ENCODE measurements at places on chromosomes 1 and 21.

DNA sequence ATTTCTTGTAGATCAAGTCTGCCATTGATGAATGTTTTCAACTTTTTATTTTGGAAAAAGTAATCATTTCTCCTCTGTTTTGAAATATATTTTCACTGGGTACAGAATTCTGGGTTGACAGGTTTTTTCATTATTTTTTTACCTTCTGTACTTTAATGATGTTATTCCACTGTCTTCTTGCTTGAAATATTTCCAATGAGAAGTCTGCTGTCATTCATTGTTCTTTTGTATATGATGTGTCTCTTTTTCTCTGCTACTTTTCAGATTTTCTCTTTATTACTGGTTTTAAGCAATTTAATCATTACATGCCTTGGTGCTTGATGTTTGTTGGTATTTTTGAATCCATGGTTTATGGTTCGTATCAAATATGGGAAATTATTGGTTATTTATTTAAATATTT is 22.4 kb upstream of the FOXO6 start:
- no peak for DNase-seq

DNA sequence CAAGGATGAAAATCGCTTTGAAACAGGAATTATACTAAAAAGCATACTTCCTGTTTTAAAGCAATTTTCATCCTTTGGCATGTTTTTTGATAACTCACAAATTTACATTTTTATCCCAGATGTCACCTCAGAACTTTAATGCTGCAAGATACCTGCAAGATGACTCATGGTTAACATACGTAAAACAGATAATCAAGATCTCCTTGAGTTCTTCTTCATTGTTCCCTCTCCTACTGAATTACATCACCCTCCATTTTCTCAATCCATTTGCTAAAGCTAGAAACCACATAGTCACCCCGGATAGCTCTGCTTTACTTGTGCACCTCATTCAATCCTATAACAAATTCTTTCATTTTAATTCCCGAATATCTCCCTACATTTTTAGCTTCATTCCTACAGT is 1114.2 kb downstream of the PLA2G4A start:
- DNase-seq = peak; percentile 46

- DNase-seq = peak; percentile 39
These were observed 24.4 kb upstream of the CLDN14 start for GRCh38 chr21:36504067-36505058.

DNA sequence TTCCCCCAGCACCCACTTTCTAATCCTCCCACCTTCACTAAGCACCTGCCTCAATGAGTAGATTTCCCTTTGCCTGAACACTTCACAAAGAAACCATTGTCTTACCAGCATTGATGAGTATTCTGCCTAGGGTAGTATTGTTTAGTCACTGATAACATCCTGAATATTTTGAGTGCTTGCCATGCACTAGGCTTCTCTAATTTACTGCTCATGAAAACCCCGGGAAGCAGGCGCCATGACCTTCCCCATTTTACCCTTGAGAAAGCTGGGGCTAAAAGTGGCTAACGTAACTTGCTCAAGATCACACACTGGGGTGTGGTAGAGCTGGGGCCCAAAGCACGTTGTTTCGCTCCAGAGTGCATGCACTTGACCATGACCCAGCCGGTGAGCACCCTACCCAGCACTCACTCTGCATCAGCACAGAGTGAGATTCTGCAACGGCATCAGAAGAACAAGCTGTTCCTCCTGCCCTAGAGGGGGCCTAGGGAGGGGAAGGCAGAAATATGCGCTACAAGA is 10.6 kb upstream of the F3 start:
- DNase-seq = no peak

- DNase-seq = no peak
These were observed 17.9 kb upstream of the ATP6V1G3 start for GRCh38 chr1:198558402-198558801.

DNA sequence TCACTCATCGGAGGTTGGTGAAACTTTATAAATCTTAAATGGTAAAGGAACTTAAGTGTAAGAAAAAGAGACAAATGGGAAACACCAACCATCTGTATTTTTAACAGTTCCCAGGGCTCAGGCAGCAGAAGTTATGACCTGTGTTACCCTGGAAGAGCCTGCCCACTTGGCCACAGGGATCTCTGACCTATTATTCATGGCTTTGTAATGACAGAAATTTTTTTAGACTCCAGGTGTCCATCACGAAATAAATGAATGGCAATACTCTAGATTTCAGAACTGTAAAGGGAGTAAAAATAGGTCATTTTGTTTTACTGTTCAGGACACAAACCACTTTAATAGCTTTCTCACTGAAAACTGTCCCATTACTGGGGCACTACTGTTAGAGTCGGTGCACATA is 389.8 kb downstream of the VAV3 start:
- DNase-seq = no peak

DNA sequence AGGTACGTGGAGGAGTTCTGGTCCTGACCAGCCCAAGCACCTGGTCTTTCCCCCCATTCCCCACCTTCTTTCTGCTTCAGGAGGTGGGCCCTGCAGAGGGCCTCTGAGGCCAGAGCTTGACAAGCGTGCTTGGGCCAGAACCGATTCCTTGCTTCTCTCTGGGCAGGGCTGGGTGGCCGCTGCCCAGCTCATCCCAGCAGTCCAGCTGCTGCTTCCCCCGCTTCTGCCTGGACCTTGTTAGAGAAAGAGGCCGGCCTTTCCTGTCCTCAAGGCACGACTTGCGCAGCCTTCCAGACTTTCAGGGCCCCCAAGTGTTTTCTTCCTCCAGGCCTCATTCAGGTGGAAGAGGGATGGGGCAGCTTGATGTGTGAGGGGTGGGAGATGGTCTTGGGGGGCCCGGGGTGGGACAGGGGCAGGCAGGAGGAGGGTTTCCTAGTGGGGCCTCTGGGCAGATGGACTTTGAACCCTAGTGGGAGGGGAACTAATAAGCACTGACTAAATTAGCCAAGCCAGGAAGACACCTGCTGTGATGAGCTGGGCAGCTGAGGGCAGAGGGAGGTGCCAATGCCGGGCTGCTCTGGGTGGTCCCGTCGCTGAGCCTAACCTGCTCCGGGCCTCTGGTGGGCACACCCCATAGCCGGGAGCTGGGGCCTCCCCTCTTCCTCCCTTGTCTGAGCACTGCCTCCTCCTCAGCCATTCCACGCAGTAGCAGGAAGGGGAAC is 36.5 kb downstream of the ARHGEF10L start:
- DNase-seq = no peak

- no peak for DNase-seq
These were observed 57.1 kb downstream of the EVA1C start for GRCh38 chr21:32469628-32470027.

- no peak for DNase-seq
These were observed 115.2 kb downstream of the LRRC40 start for GRCh38 chr1:70090141-70090540.

DNA sequence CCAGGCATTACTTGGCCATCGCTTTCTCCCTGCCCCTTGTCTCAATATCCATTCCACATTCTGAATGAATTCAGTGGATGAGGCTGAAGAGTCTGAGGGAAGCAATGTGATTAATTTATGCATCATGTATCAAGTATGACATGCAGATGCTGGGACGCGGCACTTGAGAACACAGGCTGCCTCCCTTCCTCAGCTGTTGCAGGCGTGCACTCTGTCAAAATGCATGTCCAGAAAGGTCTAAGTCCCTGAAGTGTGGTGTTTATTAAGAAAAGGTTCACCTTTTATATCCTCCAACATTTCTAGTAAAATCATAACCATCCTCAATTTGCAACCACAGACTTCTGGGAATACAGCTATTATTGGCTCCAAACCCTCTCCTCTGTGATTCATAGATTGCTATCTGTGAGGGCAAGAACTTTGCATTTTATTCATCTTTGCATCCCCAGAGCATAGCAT is 22.6 kb upstream of the RAB3GAP2 start:
- DNase-seq = no peak

DNA sequence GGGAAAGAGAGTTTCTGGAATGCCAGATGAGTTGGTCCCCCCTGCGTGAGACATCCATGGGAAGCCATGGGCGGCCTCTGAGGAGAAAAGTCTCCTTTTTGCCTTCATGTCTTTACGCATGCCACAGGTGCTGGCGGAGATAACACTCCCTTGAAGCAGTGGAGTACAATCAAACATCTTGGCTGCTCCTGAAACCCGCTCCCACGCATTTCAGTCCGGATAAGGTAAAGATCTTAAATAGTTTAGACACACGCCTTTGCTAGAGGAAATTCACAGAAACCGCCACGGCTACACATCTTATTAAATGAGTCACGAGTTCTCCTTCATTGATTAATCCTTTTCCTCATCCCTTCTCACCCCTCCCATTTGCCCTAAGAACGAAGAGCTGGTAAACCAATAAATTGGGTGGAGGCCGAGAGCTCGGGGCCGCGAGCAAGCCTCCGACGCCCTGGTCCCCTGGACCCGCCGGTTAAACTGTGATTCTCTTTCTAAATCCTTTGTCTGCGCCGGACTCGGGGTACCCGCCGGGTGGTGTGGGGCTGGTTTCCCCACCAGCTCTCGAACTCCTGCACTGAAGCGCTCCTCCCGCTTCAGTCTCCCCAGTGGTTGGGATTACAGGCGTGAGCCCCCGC is 6.6 kb upstream of the ZNF669 start:
- peak; percentile 37 for DNase-seq

- DNase-seq = no peak
These were observed 94.6 kb upstream of the ZBTB18 start for GRCh38 chr1:243956450-243956849.

GRCh38 chr1:210907251-210907805 is 226.6 kb downstream of the KCNH1 start:
- no peak for DNase-seq

DNA sequence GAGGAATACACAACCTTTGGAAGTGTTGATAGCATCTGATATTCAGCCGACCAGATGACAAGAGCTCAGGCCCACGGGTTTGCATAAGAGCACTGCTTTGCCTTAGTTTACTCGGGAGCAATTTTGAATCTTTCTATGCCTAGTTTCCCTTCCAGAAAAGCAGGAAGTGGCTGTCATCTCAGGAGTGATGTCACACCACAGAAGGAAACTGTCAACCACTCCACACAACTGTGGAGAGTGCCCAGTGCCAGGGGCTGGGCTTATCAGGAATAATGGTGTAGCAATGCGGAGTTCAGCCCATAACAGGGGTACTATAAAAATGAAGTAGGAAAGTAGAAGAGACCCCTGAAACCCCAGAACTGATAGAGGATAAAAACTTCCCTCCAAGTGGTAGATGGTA is 28.4 kb downstream of the NTPCR start:
- DNase-seq = no peak

- no peak for DNase-seq
These were observed 2.0 kb downstream of the IFI16 start for GRCh38 chr1:159011751-159012150.

GRCh38 chr1:201689647-201690046 is 139.3 kb upstream of the IPO9 start:
- DNase-seq = no peak

DNA sequence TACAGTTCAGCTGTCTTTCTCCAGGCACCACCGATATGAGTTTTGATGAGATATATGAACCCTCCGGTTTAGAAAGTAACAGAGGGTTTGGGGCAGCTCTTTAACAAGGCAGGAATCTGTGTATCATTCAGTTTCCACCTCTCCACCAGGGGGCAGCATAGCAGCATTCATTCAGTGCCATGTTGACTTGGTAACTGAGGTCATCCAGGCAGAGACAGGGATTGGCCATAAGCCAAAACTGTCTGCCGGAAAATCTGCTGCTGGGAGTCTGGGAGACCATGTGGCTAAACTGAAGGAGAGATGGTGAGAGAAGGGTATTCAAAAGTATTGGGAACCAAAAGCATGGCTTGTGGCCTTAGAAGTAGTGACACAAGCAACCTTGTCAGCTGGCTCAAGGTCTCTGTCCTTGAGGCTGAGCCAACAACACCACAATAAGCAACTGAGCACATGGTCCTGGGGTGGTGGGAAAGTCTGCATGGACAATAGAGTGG is 98.5 kb downstream of the LMX1A start:
- DNase-seq = peak; percentile 27

- no peak for DNase-seq
These were observed 220.6 kb downstream of the CHRM3 start for GRCh38 chr1:239606850-239607400.

DNA sequence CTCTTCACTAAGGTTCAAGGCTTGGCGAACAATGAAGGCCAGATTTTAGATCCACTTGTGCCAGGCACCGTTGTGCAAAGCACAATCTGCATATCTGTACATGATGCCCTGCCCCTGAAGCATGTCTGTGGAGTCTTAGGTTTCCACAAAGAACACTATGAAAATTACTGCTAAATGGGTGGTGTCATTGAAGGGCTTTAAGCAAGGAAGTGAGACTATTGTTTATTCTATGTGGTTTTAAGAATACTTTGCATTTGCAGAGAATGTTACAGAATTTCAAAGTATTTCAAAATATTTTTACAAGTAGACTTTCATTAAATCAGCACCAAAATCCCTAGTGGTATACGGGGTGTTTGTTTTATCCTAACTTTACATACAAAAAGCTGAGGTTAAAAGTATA is 8.8 kb downstream of the TSEN15 start:
- peak; percentile 66 for DNase-seq

GRCh38 chr1:40090652-40091355 is 6.2 kb downstream of the PPT1 start:
- no peak for DNase-seq

DNA sequence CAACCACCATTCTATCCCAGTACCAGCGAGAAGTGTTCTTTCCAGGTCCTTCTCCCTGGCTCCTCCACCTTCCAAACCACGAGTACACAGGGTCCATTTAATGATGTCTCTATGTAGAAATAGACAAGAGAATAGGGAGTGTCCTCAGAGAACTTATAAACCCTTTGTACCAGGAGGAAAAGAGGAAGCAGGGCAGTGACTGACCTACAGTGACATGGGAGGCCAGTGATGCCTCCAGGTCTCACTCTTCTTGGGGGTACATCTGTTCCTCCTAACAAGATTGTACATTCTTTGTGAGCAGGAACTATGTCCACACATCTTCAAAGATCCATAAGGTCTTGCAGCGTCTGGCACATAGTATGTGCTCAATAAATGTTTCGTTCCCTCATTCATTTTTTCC is 18.7 kb upstream of the FMOD start:
- DNase-seq = no peak

- DNase-seq = no peak
These were observed 14.1 kb upstream of the CTH start for GRCh38 chr1:70397013-70397412.

GRCh38 chr1:53401813-53402745 is 57.1 kb upstream of the DMRTB1 start:
- DNase-seq = no peak

DNA sequence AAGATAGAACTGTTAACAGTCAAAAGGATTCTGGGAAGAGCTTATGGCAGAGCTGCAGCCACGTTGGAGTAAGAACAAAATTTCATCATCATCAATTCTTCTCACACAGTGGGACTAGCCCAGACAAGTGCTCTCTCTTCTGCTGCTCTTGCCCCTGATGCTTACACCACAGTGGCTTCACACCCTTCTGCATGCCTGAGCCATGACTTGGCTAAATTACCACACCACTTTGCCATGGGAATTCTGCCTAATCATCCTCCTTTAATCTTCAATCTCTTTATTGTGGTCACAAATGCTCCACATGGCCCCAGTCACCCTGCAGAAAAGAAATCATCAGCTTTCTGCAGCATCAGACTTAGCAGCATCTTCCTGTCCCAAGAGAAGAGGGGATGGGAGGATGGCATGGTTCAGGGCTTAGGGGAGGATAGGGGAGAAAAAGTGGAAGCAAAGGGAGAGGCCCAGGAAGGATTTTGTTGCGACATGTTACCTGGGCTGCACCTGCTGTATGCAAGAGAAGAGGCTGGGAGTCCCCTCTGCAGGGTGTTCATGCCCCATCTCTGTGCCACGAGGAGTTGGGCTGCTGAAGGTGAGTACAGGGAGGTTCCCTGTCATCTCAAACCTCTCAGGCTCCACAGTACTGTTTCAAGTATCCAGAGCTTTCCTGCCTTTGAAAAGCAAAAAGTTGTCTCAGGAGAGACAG is 9.0 kb upstream of the RPTN start:
- peak; percentile 90 for DNase-seq
